ENCODE measurements at places on chromosomes 4 and X. TPM values are rescaled to one million over a fixed set of nuclear protein-coding genes. Genes with fewer than 3 reads are reported as not detected.

- no peak for DNase-seq
- H3K4me3 ChIP-seq = no peak overlapping the region
- H3K27ac ChIP-seq = no peak overlapping the region
- H3K4me1 ChIP-seq = no peaks in the 10 kb centered on the region
Observed at GRCh38 chr4:189090174-189090814, 850.4 kb upstream of the FRG1 start.

DNA sequence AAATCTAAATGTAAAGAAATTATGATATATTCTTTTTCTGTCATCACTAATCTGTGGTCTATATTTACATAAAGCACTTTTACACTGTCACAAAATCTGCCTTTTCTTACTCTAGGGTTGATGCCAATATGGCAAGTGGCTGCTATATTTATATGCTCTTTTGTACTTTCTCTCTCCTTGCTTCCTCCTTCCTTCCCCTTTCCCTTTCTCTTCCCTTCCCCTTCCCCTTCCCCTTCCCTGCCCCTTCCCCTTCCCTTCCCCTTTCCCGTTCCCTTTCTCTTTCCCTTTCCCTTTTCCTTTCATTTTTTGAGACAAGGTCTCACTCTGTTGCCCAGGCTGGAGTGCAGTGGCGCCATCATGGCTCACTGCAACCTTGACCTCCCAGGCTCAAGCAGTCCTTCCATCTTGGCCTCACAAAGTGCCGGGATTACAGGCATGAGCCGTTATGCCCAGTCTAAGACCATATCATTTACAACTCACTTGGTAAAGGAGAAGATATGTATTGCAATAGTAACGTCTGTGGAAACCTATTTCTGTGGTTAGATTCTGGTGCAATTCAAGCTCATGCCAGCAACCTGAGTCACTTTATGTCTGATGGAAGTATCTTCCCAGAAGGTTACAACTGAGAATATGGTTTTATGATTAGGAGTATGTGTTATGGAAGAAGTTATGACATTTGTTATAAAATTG, 13.9 kb upstream of the PLAC8 start:
- peak overlapping the region; percentile 59 for H3K27ac ChIP-seq
- no peak overlapping the region for H3K4me3 ChIP-seq
- H3K27me3 ChIP-seq = no peaks in the 10 kb centered on the region
- no peaks in the 10 kb centered on the region for H3K36me3 ChIP-seq
- DNase-seq = no peak

- no peaks in the 10 kb centered on the region for H3K27me3 ChIP-seq
- H3K36me3 ChIP-seq = no peaks in the 10 kb centered on the region
Observed at GRCh38 chr4:125837493-125838201, 522.9 kb downstream of the FAT4 start.

DNA sequence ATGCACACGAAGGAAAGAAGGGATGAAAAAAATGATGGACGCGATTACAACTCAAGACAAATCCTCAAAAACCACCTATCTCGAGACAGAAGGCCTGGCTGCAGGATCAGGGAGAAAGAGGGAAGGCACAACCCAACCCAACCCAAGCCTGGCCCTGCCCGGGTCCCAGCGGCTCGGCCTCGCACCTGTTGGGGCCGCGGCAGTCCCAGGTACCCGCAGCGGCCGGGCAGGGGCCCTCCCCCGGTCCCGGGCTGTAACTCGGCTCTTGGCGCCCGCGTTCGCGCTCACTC, 464 bp downstream of the RASGEF1B start:
- no peaks in the 10 kb centered on the region for H3K36me3 ChIP-seq
- peak overlapping the region; percentile 95 for H3K4me3 ChIP-seq
- peak overlapping the region; percentile 96 for H3K27ac ChIP-seq
- no peak for DNase-seq
- H3K27me3 ChIP-seq = peaks cover 18% of the 10 kb centered on the region
- peaks cover 20% of the 10 kb centered on the region for H3K4me1 ChIP-seq

- no peak for DNase-seq
- no peak overlapping the region for H3K27ac ChIP-seq
- H3K36me3 ChIP-seq = no peaks in the 10 kb centered on the region
- H3K27me3 ChIP-seq = no peaks in the 10 kb centered on the region
- H3K4me3 ChIP-seq = no peak overlapping the region
Observed at GRCh38 chr4:142407596-142407995, 438.5 kb downstream of the INPP4B start.

DNA sequence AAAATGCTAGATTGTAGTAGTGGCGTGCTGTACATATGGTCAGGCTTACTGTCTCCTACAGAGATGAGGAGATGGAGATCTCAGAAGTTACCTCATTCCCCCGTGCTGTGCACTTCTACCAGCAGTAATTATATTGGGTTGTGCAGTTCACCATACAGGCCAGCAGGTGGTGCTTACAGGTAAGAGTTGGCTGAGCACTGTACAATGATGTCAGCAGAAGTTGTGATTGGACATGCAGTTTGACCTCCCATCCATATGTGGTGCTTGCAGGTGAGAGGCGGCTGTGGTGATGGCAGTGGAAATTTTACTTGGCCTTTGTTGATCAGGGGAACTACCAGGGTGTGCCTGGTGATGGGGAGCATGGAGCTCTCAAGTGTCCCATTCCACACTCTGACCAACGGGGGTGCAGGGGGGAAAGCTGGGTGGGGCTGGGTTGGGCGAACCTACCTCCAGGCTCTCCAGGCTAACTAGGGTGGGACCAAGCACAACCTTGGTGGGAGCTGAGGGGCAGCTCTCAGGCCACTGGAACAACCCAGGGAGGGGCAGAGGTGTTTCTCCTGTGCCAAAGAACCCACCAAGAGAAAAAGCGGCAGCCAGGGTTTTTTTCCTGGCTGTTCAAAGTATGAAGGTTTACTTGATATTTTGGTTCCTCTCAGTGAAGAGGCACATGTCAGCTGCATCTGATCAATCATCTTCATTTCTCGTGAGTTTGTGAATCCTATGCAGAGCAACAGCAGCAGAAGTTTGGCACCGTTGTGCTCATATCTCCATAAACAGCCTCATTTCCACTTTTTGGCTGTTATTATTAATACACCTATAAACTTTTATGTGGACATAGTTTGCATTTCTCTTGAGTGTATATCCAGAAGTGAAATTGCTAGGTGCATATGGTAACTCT, 73.8 kb upstream of the FREM3 start:
- H3K27me3 ChIP-seq = no peaks in the 10 kb centered on the region
- no peak overlapping the region for H3K4me3 ChIP-seq
- H3K4me1 ChIP-seq = no peaks in the 10 kb centered on the region
- H3K36me3 ChIP-seq = no peaks in the 10 kb centered on the region
- DNase-seq = no peak

DNA sequence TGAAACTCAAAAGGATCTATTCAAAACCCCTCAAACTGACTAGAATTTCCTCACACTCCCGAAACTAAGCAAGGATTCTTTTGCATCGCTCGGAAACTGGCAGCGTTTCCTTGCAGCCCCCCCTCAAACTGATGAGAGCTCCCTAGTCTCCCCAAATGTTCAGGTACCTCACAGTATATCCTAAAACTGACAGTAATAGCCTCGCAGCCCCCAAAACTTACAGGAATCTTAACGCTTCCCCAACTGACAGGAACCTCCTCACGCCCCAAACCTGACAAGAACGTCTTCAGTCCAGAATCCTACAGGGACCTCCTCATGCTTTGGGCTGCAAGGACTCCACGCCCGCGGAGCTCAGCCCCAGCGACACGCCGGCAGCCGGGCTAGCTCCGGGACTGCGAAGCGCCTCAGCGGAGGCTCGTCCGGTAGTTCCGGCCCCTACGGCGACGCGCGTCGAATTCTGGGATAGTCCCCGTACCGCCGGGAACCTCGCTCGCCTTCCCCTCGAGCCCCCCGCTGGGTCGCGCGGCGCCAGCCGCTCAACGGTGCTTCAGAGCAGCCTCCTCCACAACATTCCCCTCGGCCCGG, 640 bp downstream of the PHF8 start:
- peak overlapping the region; percentile 94 for H3K27ac ChIP-seq
- H3K4me3 ChIP-seq = peak overlapping the region; percentile 60
- H3K27me3 ChIP-seq = no peaks in the 10 kb centered on the region
- peak; percentile 35 for DNase-seq

DNA sequence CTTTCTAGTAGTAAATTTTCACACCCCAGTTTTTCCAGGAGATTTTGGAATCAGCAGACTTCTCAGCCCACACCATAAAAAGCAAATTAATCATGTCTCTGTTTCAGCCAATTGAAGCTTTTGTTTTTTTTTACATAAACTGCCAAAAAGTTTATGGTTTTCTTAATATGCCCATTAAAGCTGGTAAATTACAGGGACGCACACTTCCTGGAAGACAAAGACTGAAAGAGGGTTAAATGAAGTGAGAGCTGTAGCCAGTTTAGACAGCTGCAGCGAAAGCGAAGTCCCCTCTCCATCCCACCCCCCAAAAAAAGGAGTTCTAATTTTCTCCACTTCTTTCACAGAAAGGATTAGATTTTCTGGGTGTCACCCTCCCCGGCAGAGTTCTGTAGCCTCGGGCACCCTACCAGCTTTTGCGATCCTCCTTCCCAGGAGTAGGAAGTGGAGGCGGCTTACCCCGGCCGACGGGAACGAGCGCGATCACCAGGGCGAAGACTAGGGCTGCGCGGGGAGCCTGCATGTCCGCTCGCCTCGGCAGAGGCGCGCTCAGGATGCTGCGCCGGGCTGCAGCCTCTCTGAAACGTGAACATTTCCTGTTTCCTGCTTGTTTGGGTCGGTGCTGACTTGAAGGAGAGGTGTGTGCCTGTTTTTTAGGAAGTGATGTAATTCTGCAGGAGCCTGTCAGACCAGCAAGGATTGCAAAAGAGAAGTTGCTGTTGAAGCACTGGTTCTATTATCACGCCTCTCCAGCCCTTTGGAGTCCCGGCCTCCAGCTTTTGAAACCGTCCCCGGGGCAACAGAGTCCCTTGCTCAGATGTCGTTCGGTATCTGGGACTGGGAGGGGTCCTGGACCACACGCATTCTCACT, at the start of gene TMEM154:
TSS of gene TMEM154 (minus strand) at position 584 of the 868 bp plus-strand sequence. CDS start at position 520, 64 bp downstream.
- H3K36me3 ChIP-seq = no peaks in the 10 kb centered on the region
- peak within 1 kb of the TSS; percentile 39 for H3K4me3 ChIP-seq
- peaks cover 3% of the 10 kb centered on the region for H3K4me1 ChIP-seq
- no peaks in the 10 kb centered on the region for H3K27me3 ChIP-seq
- H3K27ac ChIP-seq = peak within 1 kb of the TSS; percentile 87

DNA sequence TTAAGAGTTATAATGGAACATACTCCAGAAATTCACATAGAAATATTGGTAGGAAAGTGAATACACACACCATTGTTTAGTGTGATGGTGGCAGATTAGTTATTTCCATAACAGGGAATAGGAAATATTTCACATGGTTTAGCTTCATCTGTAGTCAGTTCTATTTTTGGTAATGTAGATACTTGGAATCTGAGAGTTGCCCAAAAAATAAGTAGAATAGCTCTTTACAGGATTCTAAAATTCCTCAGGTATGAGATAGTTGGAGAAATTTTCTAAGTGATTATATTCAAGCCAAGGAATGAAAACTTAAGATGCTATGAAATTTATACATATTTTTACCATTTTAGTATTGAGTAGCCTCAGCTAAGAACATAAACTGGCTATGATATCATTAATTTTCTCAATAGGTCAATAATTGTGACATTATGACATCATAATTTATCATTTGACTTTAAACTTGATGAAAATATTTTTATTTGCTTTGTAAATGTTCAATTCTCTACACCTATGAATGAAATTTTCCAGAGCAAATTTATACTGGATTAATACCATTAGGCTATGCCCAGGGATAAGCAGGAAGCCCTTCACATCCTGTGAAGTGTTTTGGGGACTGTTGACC, 35.8 kb downstream of the CPEB2 start:
- H3K4me3 ChIP-seq = no peak overlapping the region
- no peaks in the 10 kb centered on the region for H3K27me3 ChIP-seq
- no peaks in the 10 kb centered on the region for H3K4me1 ChIP-seq
- DNase-seq = no peak
- H3K27ac ChIP-seq = no peak overlapping the region
- peaks cover 28% of the 10 kb centered on the region for H3K36me3 ChIP-seq

- H3K27me3 ChIP-seq = no peaks in the 10 kb centered on the region
- no peaks in the 10 kb centered on the region for H3K4me1 ChIP-seq
- DNase-seq = no peak
- H3K36me3 ChIP-seq = no peaks in the 10 kb centered on the region
- no peak overlapping the region for H3K4me3 ChIP-seq
- H3K27ac ChIP-seq = no peak overlapping the region
Observed at GRCh38 chrX:137263374-137263773, 229.6 kb upstream of the GPR101 start.

Gene VCX3A
- 0.27 TPM for polyA plus RNA-seq

- no peak overlapping the region for H3K27ac ChIP-seq
- peaks cover 11% of the 10 kb centered on the region for H3K4me1 ChIP-seq
- H3K36me3 ChIP-seq = no peaks in the 10 kb centered on the region
- no peaks in the 10 kb centered on the region for H3K27me3 ChIP-seq
- no peak overlapping the region for H3K4me3 ChIP-seq
Observed at GRCh38 chrX:9566150-9566621, 101.3 kb downstream of the TBL1X start.

DNA sequence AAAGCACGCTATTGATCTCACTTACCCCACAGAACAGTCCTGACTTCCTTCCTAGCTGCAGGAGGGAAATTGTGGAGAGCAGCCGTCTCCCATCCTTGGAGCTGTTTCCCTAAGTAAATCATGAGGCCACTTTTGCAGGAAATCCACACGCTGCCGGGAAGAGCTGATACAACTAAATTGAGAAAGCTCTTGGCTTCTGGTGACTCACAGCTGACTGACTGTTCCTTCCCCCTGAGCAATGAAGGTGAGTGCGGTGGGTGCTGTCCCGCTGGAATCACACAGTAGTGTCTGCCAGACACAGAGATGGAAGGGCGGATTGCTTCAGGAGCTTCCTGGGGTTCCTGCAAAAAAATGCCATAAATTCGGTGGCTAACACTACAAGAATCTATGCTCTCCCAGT, 268.9 kb downstream of the ASMT start:
- no peaks in the 10 kb centered on the region for H3K27me3 ChIP-seq
- H3K4me3 ChIP-seq = no peak overlapping the region
- no peak for DNase-seq
- H3K36me3 ChIP-seq = no peaks in the 10 kb centered on the region
- H3K4me1 ChIP-seq = no peaks in the 10 kb centered on the region

- no peak overlapping the region for H3K4me3 ChIP-seq
- no peak for DNase-seq
- no peak overlapping the region for H3K27ac ChIP-seq
- H3K36me3 ChIP-seq = no peaks in the 10 kb centered on the region
- H3K4me1 ChIP-seq = no peaks in the 10 kb centered on the region
Observed at GRCh38 chr4:119721878-119722277, 93.3 kb upstream of the PDE5A start.

- no peak overlapping the region for H3K27ac ChIP-seq
- no peaks in the 10 kb centered on the region for H3K36me3 ChIP-seq
- no peaks in the 10 kb centered on the region for H3K27me3 ChIP-seq
- H3K4me1 ChIP-seq = no peaks in the 10 kb centered on the region
Observed at GRCh38 chr4:48375651-48376304, 34.4 kb downstream of the SLAIN2 start.

GRCh38 chrX:150037041-150037440, 98.8 kb upstream of the EOLA2 start:
- no peaks in the 10 kb centered on the region for H3K36me3 ChIP-seq
- H3K4me1 ChIP-seq = no peaks in the 10 kb centered on the region
- DNase-seq = no peak
- no peak overlapping the region for H3K27ac ChIP-seq
- H3K4me3 ChIP-seq = no peak overlapping the region
- no peaks in the 10 kb centered on the region for H3K27me3 ChIP-seq

GRCh38 chrX:104660092-104660491, 94.1 kb downstream of the IL1RAPL2 start:
- no peaks in the 10 kb centered on the region for H3K27me3 ChIP-seq
- no peak overlapping the region for H3K27ac ChIP-seq
- H3K4me3 ChIP-seq = no peak overlapping the region
- no peaks in the 10 kb centered on the region for H3K4me1 ChIP-seq
- no peaks in the 10 kb centered on the region for H3K36me3 ChIP-seq
- DNase-seq = no peak

All from left lung (tissue), 14 donors.